Osteoblast (primary cell): ENCODE measurements at places on chromosomes 7 and 10. TPM values are rescaled to one million over a fixed set of nuclear protein-coding genes. Genes with fewer than 3 reads are reported as not detected.

MYO3A gene
- total RNA-seq, result not detected in 2 replicates

SPDYE8 gene
- total RNA-seq, result not detected in 2 replicates

DNA sequence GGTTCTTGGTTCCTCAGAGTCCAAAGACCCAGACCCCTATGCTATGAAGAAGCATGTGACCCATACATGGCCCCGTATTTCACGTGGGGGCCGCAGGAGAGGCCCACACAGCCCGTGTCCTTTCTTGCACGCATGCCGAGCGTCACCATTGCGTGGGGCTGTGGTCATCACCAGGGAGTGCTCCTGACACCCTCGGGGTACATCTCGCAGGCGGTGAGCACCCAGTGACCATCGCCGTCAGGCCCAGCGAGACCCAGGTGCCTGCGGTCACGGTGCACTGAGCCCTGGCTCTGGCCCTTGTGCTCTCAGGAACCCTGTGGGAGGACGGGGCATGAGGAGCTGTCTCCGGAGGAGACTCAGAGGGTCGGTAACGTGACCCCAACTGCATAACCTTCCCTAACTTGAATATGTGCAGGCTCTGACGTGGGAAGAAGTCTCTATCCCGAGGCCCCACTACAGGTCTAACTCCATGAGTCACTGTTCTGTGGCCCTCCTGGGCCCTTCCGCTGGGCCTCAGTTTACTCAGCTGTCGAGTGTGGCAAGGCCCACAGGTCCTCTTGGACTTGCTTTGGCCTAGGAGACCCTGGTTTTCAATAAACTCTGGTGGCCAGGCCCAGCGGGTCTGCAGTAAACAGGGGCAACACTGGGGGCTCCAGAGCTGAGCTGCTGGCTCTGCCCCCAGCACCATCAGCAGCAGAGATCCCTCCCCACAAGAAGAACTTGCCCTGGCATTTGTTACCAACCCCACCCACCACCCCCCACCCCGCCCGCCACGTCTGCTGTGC lies 503.9 kb downstream of the PTPRN2 start:
- DNase-seq, result no peak

MPP7 gene
- total RNA-seq, result 1.5 and 2.2 TPM in 2 replicates

SPDYE11 gene
- total RNA-seq, result not detected in 2 replicates

DNA sequence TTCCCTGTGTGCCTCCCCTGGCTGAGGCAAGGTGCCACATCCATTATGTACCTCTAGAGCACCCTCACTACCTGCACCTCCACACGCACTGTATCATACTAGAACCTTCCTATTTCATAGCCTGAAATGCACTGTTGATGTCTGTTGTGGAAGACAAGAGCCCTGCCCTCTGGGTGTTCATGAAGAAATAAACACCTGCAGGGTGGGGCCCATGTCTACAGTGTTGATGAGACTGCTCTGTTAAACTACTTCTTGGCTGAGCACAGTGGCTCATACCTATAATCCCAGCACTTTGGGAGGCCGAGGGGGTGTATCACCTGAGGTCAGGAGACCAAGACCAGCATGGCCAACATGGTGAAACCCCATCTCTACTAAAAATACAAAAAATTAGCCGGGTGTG lies 14.0 kb downstream of the SORBS1 start:
- DNase-seq, result no peak

DNA sequence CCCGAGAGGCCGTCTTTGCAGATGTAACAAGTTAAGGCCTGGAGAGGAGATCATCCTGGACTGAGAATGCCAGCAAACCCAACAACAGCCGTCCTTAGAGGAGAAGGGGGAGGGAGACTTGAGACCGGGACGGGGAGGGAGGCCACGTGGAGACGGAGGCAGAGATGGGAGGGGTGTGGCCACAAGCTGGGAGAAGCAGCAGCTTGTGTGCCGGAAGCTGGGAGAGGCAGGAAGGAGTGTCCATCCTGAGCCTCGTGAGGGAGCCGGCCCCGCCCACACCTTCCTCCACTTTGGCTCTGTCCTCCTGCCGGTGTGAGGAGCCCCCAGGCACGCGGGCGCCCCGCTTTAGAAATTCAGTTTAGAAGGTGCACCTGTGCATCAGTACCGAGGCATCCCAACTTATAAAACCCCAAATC lies 95.7 kb downstream of the DNAJB6 start:
- DNase-seq, result peak; percentile 97

- DNase-seq, result no peak
These were observed 158.5 kb downstream of the LHFPL3 start for GRCh38 chr7:104486931-104487330.

CCL24 gene
- total RNA-seq, result not detected in 2 replicates

CPA2 gene
- total RNA-seq, result not detected in 2 replicates

PTPRN2 gene
- 0.36 and 0.88 TPM in 2 replicates for total RNA-seq

GRCh38 chr7:25318047-25318446 lies 89.8 kb upstream of the NPVF start:
- DNase-seq, result no peak

OSBPL3 gene
- 30.8 and 37.7 TPM in 2 replicates for total RNA-seq

DNA sequence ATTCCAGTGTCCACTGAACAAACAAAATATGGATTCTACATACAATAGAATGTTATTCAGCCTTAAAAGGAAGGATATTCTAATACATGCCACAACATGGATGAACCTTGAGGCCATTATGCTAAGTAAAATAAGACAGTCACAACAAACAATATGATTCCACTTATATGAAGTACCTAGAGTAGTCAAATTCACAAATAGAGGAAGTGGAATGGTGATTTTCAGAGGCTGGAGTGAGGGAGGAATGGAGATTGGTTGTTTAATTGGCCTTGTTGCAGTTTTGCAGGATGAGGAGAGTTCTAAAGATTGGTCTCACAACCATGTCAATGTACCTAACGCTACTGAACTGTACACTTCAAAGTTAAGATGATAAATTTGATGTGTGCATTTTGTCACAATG lies 119.6 kb downstream of the CHN2 start:
- no peak for DNase-seq

DNA sequence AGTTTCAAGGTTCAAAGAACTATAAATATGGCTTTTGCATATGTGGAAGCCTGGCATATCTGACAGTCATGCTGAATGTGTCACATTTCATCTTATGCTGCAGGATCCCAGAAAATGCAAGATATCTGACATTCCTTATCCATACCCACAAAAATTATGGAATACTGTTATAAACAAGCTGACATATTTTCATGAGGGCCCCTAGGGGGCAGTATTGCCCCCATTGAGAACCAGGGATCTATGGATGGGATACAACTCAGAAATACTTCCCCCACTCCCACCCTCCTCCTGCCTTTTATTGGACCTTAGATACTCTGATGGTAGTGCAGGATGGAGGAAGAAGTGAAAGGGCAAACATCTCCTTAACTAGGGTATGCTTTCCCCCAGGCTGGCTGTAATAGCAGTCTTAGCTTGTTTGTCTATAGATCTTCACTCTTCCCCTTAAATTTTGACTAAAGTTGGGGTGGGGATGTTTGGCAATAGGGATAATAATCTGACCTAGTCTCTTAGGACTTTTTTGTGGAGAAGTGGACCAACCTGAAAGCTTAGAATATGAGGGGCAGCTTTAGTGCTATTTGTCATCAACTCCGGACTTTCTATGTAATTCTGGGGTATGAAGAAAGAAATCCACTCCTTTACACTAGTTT lies 3.5 kb upstream of the GNGT1 start:
- DNase-seq, result no peak

DNA sequence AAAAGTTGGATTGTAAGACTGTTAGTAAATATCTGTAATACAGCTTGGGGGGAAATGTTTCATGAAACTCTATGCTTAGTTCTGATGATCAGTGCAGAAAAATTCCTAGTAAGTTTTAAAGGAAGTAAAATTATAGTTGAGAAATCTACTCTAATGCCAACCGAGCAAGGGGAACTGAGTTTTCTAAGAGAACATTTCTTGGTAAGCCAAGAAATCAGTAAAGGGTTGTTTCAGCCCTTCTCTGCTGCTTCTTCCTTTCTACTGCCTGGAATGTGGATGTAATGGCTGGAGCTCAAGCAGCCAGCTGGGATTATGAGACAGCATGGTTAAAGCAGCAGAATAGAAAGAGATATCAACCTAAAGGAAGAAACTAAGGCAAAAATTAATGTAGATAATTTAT lies 15.9 kb upstream of the AKR1B1 start:
- DNase-seq, result no peak

ABCB1 gene
- not detected in 2 replicates for total RNA-seq

- DNase-seq, result no peak
These were observed 228.0 kb downstream of the PRKG1 start for GRCh38 chr10:51302316-51302715.

- peak; percentile 21 for DNase-seq
These were observed 472 bp downstream of the RASSF4 start for GRCh38 chr10:44960088-44960460.

GPR22 gene
- total RNA-seq, result not detected in 2 replicates

- DNase-seq, result peak; percentile 30
These were observed 131.4 kb upstream of the AGR3 start for GRCh38 chr7:17013204-17013603.

GRCh38 chr7:92880212-92881090 lies 44.1 kb upstream of the CDK6 start:
- peak; percentile 63 for DNase-seq

GRCh38 chr10:7411671-7412128 lies 866 bp upstream of the SFMBT2 start:
- DNase-seq, result no peak

DNA sequence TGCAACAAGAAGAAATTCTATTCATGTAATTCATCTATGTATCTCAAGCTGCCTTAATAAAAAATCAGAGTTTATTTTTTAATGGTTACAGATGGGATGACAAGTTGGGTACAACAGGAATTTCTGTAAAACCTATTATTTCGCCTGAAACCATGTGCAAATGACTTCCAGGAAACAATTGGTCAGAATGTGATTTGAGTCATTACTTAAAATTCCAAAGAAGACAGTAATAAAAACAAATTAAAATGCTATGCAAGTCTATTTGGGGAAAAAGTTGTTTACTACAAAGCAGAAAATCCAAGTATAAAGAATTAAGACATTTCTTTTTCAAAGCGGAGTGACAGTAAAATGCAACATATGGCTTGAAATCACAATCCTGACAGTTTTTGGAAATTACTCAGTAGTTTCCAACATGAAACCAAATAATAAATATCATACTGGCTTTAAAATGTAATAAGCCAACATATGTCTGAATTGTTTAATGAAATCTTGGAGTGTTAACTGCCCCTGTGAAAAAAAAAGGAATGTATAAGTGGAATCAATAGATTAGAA lies 41.5 kb upstream of the SEMA3C start:
- DNase-seq, result no peak

DNA sequence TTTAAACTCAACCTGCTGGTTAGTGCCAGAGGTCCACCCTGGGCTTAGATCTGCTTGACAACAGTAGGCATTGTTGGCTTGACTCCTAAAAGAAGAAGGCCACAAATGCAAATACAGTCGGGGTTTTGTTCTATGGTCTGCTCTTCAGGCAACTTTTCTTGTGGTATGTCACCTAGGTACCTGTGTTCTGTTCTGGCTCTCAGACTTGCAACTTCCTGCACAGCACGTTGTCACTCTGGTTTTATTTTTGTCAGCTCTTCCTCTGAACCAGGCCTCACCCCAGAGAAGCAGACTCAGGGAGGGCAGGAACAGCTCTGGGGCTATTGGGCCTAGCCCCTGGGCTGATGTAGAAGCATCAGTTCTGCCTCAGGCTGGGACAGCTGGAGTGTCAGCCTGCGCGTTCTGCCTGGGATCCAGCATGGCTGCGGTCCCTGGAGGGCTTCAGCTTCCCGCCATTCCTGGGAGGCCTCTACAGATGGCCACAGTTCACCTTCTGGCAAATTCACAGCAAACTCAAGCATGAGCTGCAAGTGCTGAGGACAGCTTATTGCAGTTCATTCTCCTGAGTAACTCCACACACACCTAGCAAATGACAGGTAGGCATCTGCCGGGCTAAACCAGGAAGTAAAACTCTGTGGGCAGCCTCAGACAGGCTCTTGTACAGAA lies 11.0 kb upstream of the PDCD4 start:
- DNase-seq, result no peak

- no peak for DNase-seq
These were observed 23.0 kb downstream of the INPP5F start for GRCh38 chr10:119748871-119749270.

DNA sequence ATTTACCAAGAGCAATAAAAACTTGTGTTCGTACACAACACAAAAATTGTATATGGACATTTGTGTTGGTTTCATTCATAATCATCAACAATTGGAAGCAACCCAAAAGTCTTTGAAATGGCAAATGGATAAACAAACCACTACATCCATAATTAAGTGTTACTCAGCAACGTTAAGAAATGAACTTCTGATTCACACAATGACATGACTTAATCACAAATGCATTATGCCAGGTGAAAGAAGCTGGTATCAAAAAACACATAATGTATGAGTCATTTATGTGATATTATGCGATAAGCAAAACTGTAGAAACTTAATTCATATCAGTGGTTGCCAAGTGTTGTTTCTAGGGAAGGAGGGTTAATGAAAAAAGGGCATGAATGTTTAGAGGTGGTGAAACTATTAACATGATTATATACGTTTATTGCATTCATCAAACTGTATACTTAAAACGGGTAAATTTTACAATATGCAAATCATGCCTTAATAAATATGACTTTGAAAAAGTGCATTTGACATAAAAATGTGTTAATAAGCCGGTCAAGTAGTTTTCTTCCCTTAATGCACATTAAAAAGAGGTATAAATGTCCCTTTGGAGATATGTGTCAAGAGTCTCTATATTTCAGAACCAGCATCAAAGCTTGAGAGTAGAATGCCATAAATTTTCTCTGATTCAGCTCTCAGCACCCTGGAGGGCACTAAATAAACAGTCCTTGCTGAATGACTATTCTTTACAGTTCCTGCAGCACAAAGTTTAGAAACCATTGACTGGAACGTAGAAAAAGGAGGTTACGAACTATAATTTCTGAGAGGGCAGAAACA lies 84.8 kb upstream of the GRM3 start:
- no peak for DNase-seq

- DNase-seq, result no peak
These were observed 110.0 kb downstream of the EEPD1 start for GRCh38 chr7:36263095-36263484.

GRCh38 chr7:116912269-116912909 lies 40.9 kb upstream of the ST7 start:
- no peak for DNase-seq

BTAF1 gene
- total RNA-seq, result 47.4 and 51.0 TPM in 2 replicates

SKIDA1 gene
- 0.29 and 0.36 TPM in 2 replicates for total RNA-seq

EDRF1 gene
- total RNA-seq, result 24.5 and 25.0 TPM in 2 replicates

- no peak for DNase-seq
These were observed 440.0 kb downstream of the ANKRD7 start for GRCh38 chr7:118664498-118664897.

GRCh38 chr10:35637462-35637861 lies 4.6 kb downstream of the FZD8 start:
- no peak for DNase-seq

- no peak for DNase-seq
These were observed 7.4 kb upstream of the APBB1IP start for GRCh38 chr10:26430641-26431163.

- DNase-seq, result no peak
These were observed 244.0 kb downstream of the BUB3 start for GRCh38 chr10:123398180-123398591.
